ENCODE measurements at places on chromosomes 11 and 22.

GRCh38 chr11:73334384-73335203, 26.5 kb downstream of the ARHGEF17 start:
- DNase-seq = no peak

GRCh38 chr11:10693509-10694081, at the start of gene IRAG1:
IRAG1 (minus strand) TSS chr11:10693755; CDS start chr11:10693602, 153 bp downstream.
- no peak for DNase-seq

GRCh38 chr11:72078477-72078876, 1.9 kb downstream of the NUMA1 start:
- DNase-seq = no peak

DNA sequence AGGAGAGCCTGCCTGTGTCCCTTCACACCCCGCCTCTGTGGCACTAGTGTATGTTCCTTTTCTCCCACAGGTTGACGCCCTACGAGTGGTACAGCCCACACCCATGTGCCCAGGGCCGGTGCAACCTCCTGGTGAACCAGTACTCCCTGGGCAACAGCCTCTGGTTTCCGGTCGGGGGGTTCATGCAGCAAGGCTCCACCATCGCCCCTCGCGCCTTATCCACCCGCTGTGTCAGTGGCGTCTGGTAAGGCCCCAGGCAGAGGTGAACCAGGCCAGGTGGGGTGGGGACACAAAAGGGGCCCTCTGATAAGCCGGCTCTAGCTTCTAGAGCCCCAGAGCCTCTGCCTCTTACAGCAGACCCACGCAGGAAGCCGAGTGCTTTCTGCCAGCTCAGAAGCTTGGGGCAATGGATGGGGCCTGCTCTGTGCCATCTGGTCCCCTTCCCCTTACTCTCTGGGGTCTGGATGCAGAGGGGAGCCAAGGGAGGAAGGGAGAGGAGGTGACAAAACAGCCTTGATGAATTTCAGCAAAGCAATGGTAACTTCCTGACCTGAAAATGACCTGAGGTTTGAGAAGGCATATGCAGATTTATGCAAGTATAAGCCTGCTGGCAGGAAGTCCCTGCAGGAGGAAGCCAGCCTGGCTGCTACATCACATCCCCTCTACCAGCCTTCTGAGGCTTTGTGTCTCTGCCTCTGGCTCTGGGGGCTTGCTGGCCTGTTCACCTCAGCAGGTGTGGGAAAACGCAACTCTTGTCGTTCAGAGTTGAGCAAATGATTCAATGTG, 67.0 kb upstream of the TBCEL start:
- DNase-seq = no peak

DNA sequence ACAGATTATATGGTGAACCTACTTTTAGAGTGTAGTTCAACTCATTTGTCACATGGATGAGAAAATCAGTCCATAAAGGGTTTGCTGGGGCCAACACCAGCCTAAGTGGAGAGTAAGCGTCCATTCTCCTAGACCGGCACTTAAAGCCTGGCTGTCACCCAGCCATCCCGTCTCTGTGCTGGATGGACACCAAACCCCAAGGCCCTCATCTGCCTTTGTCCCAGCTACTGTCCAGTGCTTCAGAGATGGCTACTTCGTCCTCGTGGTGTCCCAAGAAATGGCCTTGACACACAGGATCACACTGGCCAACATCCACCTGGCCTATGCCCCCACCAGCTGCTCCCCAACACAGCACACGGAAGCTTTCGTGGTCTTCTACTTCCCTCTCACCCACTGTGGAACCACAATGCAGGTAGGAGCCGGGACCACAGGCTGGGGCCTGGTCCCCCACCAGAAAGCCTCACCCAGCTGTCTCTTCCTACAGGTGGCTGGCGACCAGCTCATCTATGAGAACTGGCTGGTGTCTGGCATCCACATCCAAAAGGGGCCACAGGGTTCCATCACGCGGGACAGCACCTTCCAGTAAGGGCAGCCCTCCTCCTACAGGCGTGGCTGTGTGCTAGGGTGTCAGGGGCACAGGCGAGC, 3.5 kb downstream of the ZP1 start:
- no peak for DNase-seq

GRCh38 chr22:33018232-33018864, 39.8 kb downstream of the SYN3 start:
- DNase-seq = peak; percentile 13

- DNase-seq = no peak
Observed at GRCh38 chr11:76025068-76025467, 181.2 kb downstream of the WNT11 start.

DNA sequence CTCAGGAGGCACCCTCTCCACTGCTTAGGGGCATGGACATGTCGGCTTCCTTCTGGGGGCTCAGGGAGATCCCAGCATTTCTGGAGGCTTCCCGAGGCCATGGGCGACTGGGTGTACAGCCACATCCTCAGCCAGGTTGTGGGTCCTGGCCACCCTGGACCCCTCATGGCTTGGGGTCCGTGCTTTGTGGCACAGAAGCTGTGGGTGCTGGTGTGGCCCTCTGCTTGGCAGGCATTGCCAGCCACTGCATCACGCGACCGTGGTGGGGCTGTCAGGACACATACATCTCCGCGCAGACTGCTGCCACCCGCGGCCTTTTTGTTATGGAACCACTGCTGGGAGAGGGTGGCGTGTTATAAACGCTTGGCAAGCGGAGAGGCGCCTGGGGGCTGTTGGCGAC, 1174.9 kb downstream of the BRD1 start:
- no peak for DNase-seq

GRCh38 chr11:101003468-101003867, 126.1 kb downstream of the PGR start:
- no peak for DNase-seq

- DNase-seq = no peak
Observed at GRCh38 chr22:25070956-25071355, 118.4 kb downstream of the KIAA1671 start.

DNA sequence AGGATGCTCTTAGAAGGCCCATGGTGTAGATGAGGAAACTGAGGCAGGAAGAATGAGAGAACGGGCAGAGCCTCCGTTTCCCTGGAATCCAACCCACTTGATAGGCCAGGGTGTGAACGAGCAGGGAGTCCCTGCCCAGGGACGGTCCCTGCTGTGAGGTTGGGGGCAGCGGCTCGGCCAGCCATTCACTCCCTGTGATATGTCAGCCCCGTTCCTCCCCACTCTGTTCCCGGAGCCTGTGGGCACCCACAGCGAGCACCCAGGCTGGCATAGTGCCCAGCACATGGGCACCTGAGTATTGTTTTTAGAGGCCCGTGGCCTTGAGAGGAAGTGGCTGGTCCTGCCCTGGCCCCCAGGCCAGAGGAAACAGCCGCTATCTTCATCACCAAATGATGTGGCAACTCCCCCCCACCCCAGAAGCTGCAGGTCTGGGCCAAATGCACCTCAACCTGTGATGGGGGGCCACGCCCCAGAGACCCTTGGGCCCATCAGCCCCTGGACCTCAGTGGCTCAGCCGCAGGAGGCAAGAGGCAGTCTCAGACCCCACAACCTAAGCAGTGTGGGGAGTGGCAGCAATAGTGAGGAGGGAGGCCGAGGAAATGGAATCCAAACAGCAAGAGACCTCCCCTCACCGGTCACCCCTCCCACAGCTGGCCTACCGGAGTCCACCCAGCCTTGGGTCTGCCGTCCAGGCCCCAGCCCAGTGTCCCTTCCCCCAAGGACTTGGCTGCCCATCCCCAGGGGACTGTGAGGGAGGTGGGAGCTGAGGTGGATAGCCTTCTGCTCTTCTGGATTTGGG, 2.1 kb downstream of the ALDH3B1 start:
- no peak for DNase-seq

- no peak for DNase-seq
Observed at GRCh38 chr11:7469351-7469865, 15.9 kb upstream of the OLFML1 start.

GRCh38 chr22:32348031-32348611, 9.5 kb upstream of the RFPL3 start:
- DNase-seq = no peak

- DNase-seq = no peak
Observed at GRCh38 chr22:27097933-27098332, 440.5 kb downstream of the MIAT start.

DNA sequence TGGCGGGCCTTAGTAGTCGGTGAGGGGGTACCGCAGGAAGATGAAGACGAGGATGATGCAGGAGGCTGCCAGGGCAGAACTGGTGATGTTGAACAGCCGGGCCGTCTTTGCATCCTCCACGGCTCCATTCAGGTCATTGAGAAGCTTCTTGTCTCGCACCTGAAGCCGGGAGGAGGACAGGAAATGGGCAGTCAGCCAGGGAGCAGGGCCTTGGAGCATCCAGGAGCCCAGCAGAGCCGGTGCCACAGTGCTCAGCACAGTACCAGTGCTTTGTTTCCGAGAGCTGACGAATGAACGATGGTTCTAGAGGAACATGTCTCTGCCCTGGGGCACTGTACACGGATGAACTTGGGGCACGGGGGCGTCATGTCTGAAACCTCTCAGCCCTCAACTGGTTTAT, 15.1 kb downstream of the IFITM10 start:
- no peak for DNase-seq

DNA sequence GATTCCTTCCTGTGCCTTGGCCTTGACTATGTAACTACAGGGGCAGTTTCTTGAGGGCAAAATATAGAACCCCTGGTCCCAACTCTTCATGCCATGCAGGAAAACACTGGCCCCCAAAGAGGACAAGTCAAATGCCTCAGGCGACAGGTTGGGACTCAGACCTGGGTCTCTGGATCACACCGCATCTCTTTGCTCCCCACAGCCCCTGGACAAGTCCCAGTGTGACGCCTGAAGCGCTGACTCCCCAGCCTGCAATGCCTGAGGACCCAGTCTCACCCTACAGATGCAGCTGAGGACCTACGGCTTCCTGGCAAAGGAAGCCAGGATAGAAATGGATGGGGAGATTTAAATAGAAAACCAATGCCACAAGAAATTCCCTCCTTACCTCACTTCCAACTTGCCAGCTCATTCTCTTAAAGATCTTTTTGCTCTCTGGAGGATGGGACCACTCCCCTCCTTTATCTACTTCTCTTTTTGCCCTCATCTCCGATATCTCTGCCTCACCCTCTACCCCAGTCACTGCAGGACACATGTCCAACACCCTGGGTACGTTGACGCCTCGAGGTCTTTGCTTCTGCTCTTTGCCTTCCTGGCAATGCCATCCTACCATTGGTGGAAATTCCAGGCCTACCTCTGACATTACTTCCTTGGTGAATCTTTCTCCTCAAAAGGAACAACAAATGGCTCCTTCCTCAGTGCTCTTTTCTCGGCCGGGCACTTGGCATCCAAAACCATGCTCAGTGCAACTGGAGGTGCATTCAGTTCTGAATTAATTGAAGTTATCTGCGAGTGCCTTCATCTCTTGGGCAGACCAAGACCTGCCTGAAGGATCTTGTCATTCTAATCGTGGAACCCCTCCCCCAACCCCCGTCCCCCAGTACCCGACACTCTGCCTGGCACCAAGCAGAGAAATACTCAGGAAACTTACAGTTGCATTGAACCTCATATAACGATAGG, 2.0 kb upstream of the PRDM11 start:
- DNase-seq = no peak

- no peak for DNase-seq
Observed at GRCh38 chr11:2942872-2943710, 13.9 kb upstream of the PHLDA2 start.

- DNase-seq = no peak
Observed at GRCh38 chr11:57307666-57308270, 17.0 kb downstream of the TNKS1BP1 start.

- DNase-seq = no peak
Observed at GRCh38 chr11:107821199-107821927, 37.2 kb downstream of the SLC35F2 start.

DNA sequence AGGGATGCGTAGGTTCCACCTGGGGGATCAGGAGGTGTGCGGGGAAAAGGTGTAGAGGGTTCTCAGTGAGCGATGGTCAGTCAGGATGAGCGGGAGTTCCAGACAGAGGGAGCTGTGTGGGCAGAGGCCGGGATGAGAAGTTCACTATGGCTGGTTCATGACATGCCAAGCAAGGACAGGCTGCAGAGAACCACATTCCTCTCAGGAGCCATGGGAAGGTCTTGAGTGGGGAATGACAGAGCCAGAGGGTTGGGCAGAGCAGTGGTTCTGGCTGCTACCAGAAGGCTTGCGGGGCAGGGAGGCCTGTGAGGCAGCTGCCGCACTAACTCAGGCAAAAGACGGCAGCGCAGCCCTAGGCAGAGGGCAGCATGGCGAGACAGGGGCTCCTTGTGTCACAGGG, 66.1 kb downstream of the SCUBE1 start:
- no peak for DNase-seq

DNA sequence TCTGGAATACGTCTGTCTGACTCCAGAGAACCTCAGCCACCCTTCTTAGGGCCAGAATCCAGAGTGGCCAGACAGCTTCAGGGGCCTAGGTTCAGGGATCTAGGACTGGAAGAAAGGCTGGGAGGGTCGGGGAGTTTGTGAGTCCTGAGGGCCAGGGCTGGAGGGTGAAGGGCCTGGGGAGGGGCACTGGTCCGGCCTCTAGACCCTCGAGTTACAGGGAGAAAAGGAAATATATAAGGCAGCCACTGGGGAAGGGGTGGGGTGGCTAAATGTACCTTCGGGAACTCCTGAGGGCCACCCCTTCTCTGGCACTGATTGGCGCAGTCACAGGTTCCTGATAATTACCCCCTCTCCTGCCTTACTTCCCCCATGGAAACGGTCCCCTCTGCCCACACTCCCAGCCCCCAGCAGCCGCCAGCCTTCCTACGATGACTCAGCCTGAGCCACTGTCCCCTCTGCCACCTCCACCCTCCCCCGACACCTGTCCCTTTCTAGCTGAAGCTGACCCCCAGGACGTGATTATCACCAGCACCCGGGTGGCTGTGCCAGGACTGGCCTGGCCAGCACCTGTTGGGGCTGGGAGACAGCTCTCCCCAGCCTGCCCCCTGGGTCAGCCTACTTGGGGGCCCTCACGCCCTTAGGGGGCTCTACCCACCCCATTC, 26.4 kb downstream of the MB start:
- no peak for DNase-seq

GRCh38 chr11:10473371-10473770, 18.3 kb downstream of the AMPD3 start:
- DNase-seq = no peak

- DNase-seq = no peak
Observed at GRCh38 chr11:27372164-27372563, 9.1 kb upstream of the CCDC34 start.

DNA sequence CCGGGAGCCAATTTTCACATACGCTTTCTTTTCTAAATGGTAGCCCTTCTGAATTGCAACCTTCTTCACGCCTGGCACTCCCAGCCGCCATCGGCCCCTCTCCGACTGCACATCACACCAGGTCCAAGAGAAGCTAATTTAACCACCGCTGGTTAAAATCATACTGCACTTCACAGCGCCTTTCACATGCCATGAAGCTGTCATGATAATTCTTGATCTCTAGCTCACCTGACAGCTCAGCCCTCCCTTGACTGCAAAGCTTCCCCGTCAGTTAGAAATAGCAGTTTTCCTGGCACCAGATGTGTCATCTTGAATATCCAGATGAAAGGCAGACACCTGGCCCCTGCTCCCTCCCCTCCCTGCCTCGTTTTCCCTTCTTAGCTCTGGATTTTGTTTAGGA, 101.4 kb downstream of the ARL14EP start:
- no peak for DNase-seq

- no peak for DNase-seq
Observed at GRCh38 chr22:23097412-23098229, 27.3 kb downstream of the GNAZ start.

Data from CD4-positive, alpha-beta T cell treated with Interleukin-4 for 1 hour (primary cell).